Activated naive CD8-positive, alpha-beta T cell treated with anti-CD3 and anti-CD28 coated beads, Interleukin-2, amount 50 U/mL, for 24 hours (primary cell): ENCODE measurements at places on chromosomes 7 and 10.

GRCh38 chr7:121032645-121033460, 44.3 kb downstream of the CPED1 start:
- DNase-seq, result no peak

GRCh38 chr10:114517368-114518250, 113.3 kb upstream of the AFAP1L2 start:
- no peak for DNase-seq

GRCh38 chr7:157487046-157487770, 150.4 kb downstream of the DNAJB6 start:
- no peak for DNase-seq

DNA sequence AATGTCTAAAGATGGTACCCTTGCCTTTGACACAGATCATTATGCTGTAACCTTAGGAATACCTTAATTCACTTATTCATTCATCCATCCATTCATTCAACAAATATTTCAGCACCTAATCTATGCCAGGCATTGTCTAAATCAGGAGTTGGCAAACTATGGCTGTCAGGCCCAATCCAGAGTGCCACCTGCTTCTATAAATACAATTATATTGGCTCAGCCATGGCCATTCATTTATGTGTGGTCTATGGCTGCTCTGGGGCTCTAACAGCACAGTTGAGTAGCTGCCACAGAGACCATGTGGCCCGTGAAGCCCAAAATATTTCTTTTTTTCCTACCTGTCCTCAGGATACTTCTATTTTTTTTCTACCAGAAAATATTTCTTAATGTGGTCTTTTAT, 6.0 kb upstream of the ITPRIP start:
- no peak for DNase-seq

DNA sequence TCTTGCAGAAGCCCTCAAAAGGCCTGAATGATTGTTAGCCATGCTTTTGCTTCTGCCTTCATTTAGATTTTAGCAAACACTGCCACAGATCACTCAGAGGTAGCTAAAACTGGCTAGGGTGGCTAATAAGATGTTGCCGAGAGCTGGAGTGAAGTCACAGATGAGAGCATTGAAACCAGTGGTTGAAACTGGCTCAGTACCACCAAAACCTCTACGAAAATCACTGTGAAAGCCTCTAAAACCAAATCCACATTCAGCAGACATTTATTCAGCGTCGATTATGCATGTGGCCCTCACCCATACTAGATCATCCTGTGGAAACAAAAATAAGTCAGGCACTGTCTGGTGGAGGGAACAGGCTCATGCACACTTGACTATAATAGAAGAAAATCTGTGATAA, 50.8 kb downstream of the PIK3CG start:
- DNase-seq, result no peak

DNA sequence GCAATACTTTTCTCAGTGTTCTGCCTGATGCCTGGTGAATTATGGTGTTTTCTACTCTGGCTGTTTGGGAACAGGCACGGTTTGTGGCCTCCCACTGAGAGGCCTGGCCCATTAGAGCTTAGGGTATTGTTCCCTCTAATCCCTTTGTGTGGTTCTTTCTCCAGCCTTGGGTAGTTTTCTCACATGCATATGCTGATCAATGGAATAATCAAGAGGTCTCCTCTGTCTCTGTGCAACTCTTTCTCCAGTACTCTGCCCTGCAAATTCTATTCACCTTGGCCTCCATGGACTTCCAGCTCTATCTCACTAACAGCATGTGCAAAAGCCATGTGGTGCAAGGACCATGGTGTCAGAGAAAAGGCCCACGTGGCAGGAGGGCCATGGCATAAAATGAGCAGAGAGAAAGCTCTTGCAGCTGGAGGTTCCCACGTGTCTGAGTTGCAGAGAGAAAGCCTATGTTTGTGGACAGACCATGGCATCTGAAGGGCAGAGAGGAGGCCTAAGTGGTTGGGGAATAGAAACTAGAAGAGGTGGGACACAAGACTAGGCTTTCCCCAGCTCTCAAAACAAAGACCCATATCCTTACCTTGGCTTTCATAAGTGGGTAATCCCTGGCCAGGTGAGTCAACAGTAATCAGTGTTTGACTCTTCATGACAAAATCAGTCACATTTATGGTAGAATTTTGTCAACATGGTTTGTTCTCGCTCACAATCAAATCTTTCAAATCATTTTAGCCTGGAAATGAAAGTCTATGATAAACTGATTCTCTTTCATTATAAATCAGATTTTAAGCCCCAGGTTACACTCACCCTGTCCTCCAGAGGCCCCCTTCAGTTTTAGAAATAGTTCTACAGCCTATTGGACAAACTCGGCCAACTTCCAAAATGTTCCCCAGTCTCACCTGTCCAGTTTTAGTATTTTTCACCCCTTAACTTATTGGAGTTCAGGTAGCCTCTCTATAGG, 17.3 kb downstream of the OPALIN start:
- no peak for DNase-seq

GRCh38 chr7:148588670-148589131, 1.9 kb upstream of the C7orf33 start:
- no peak for DNase-seq

DNA sequence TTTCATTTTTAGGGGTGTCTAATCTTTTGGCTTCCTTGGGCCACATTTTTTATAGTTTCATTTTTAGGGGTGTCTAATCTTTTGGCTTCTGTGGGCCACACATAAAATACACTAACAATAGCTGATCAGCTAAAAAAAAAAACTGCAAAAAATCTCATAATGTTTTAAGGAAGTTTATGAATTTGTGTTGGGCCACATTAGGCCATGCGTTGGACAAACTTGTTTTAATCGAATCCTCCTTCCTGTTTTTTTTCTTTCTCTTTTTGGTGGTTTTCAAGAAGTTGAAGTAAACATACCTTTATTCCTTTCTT, 37.4 kb downstream of the ZNRF2 start:
- DNase-seq, result no peak

DNA sequence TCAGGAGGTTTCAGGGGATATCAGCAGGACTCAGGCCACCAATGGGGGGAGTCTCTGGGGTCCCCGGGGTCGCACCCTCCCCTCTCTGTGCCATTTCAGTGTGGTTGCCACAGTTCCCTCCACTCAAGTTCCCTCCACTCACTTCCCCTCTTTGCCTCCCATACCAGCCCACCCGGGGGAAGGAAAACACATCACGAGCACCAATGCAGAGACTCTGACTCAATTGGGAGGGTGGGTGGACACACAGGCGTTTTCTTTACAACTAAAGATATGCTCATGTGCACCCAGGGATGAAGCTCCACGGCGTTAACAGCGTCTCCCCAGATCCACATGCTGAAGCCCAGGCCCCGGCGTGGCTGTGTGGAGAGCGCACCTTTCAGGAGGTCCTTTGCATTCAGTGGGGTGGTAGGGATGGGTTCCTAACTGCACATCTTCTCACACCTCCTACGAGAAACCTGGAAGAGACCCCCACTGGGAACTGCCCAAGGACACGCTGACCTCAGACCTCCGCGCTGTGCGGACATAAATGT, 254.1 kb downstream of the ZMYND11 start:
- no peak for DNase-seq

- DNase-seq, result no peak
Observed at GRCh38 chr7:155761162-155761561, 51.1 kb downstream of the SHH start.

- no peak for DNase-seq
Observed at GRCh38 chr10:84356928-84357327, 28.5 kb downstream of the CCSER2 start.

DNA sequence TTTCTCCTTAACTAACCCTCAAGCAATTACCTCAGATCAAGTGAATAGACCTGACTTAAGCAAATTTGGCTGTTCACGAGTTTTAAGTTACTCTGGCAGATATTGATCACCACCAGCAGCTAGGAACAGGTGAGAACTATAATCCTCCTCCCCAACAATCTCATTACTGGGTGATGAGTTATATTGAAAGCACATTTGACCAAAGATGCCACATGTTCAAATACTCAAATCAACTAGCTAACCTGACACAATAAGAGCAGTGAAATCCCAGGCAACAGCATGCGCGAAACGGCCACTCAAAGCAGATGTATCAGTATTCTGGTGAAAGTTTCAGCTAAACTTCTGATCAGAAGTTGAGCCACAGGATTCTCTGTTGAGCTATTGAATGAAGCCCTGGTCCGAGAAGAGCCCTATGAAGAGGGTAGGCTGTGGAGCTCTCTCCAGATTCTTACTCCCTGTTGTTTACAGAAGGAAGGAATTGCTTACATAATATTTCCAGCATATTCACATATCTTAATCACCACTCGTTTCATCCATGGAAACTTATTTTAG, 52.6 kb downstream of the CAV1 start:
- no peak for DNase-seq

DNA sequence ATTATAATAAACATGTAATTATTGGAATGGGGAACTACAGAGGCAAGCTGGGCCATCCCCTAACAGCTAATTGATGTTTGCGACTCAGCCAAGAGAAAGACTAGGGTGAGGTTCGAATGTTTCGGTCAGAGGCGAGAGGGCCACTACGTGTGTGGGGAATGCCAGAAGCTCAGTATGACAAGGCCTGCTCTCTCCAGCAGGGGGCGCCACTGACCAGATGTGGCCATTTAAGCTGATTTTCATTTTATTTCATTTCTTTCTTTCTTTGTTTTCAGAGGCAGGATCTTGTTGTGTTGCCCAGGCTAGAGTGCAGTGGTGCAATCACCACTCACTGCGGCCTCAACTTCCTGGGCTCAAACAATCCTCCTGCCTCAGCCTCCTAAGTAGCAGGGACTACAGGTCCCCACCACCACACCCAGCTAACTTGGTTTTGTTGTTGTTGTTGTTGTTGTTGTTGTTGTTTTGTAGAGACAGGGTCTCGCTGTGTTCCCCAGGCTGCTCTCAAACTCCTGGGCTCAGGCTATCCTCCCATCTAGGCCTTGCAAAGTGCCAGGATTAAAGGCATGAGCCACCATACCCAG, 38.1 kb downstream of the TMEM130 start:
- DNase-seq, result peak; percentile 56

GRCh38 chr7:20172736-20173334, 44.3 kb downstream of the MACC1 start:
- peak; percentile 38 for DNase-seq
